CD4-positive, CD25-positive, alpha-beta regulatory T cell (primary cell): ENCODE measurements at places on chromosomes 12 and 14.

- DNase-seq = no peak
Measured at GRCh38 chr12:122872815-122873361, 23.0 kb downstream of the VPS37B start.

GRCh38 chr12:68631227-68631626, 20.5 kb downstream of the RAP1B start:
- DNase-seq = no peak

DNA sequence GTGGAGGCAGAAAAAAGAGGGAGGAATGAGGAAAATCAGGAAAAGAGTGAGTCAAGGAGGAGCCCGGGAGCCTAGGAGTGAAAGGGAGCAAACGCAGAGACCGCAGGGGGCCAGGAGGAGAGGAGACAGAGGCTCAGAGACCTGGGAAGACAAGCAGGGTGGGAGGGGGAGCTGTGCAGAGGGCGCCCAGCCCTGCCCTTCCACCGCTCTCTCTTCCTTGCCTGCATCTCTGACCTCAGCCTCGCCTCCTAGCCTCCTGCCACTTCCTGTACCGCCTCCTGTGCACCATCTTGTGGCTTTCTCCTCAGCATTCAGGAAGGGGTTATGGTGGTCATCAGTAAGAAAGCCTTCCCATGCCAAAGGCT, 1.3 kb downstream of the CLSTN3 start:
- no peak for DNase-seq

DNA sequence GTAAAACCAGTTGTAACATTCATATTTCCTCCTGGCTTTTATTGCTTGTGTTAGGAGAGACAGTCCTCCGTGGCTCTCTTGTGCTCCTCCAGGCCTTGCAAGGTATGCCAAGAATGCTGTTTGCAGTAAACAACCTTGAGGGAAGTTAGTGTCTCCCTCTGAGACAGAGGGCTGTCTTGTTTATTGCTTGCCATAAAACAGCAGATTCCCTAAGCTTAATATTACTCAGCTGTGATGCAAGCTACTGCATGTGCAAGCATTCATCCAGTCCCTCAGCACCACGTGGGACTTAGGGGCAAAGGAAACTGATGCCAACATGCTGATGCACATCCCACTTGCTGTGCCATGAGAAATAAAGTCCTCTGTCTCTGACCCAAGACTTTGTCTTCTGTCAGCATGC, 6.6 kb downstream of the POMT2 start:
- no peak for DNase-seq

DNA sequence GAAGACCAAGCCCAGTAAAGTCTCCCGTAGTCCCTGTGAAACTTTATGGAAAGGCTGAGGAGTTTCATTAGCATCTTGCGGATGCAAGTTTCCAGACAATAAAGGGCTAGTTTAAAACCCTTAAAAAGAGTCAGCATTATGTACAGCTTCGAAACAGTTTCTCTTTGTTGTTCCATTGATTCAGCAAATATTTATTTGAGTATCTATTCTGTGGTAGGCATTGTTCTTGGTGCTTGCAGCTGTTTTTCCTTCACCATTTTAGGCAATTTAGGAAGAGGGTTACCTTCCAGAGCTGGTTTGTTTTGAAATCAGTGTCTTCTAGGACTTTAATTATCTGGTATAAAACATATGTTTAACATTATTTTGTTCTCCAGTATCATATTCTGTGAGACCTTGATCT, 1.5 kb downstream of the SLIRP start:
- no peak for DNase-seq

DNA sequence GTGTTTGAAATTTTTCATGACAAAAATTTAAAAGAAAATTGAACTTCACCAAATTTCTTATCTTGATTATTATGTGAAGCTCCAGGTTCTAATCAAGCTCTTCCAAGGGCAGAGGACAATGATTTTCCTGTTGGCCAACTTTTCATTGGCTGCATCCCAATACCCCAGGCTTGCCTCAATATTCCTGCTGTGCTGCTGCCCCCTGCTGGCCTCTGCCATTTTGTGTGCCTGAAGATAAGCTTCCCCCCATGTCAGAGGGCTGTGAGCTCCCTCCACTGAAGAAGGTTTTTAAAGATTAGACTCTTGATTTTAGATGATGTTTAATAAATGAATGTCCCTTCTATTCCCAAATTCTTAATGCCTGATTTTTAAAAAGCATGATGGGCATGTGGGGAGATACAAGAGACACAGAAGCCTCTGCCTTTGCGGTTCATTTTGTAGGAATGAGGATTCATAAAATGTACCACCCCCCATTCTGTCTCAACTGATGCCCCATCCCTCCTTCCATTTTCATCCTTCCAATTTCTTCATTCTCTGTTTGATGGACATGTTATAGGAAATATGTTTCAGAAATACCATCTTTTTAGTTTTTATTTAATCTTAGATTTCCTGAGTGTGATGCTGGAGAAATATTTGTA, 76.7 kb upstream of the RGS6 start:
- peak; percentile 7 for DNase-seq
